ENCODE measurements at places on chromosomes 11 and 22.

DNA sequence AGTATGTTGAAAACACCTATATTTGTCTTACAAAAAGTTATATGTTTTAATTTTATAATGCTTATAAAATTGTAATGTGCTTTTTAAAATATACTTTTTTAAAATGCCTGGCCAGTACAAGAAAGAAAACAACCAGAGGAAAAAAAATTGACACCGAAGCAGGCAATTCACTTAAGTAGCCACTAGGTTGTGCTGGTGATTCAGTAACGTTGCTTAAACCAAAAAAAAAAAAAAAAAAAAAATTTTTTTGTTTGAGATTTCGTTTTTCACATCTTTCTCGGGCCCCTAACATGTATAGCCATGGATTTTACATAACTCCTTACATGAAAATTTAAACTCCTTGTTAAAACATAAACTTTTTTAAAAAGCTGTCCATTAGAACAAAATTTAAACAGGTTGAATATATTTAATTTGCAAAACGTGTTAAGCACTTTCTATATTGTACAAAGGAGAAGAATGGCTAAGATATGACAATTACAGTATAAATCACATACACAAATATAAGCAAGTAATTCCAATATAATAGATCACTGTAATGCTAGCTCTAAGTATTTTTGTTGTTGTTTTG lies 9.2 kb downstream of the OR8B4 start:
- DNase-seq = peak; percentile 50

DNA sequence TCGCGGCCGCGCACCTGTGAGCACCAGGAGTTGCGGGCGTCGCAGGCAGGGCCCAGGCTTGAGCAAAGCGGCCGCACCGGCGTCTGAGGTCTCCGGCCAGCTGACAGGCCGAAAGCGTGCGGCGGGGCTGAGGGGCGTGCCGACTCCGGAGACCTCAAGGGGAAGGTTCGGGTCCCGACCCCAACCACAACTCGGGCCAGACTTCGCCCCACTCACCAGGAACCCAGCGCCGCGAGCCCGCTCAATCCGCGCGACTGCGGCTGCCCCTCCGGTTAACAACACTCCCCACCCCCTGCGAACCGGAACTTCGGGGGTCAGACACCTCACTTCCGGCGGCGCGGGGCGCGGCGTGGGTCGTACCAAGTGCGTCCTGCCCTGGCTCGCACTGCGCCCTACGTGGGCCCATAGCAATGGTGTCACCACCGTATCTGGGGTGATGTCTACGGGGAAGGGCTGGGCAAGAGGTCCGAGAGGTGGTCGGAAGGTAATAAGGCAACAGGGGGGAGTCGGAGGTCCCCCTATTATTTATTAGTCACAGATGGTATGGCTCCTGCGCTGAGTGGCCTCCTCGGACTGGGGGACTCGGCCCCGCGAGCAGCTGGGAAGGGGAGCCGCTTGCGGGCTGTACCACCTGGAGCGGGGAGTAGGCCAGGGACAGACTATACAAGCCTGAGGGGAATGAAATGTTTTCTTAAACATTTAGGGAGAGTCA lies at the start of gene SYVN1:
Gene SYVN1 (minus strand): TSS at position 280 of the 712 bp plus-strand sequence. CDS start 918 bp downstream, outside the sequence.
- DNase-seq = peak; percentile 96

GRCh38 chr22:26168330-26168851 lies 871 bp upstream of the SEZ6L start:
- no peak for DNase-seq

GRCh38 chr11:44229624-44230023 lies 80.3 kb downstream of the ALX4 start:
- DNase-seq = no peak

DNA sequence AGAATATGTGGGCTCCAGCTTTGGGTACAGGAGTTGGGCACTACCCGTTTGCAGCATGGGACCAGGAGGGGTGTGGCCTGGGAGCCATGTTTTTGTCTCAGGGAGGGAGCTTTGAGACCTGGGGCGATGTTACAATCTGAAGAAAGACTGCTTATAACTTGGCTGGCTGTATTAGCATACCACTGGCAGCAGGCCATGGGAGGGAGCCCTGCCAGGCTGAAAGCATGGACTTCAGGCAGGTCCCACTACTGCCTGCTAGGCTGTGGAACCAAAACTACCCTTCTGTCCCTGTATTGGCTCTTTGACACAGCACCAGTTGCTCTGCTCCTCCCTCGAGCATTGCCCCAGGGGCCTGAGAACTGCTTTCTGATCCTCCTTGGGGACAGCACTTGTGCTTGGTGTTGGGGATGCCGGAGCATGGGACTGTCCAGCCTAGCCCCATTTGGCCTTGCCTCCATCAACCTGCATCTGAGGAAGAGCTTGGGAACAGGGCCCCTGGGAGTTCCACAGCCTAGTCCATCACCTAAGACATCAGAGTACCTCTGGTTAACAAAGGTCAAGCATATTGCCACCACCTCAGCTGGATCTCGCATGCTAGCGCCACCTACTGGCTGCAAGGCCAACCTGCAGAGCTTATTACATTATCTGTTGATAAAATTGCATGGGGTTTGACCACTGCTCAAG lies 217.4 kb downstream of the SBF2 start:
- peak; percentile 35 for DNase-seq

GRCh38 chr11:114890038-114890437 lies 211.7 kb downstream of the NXPE2 start:
- DNase-seq = no peak

DNA sequence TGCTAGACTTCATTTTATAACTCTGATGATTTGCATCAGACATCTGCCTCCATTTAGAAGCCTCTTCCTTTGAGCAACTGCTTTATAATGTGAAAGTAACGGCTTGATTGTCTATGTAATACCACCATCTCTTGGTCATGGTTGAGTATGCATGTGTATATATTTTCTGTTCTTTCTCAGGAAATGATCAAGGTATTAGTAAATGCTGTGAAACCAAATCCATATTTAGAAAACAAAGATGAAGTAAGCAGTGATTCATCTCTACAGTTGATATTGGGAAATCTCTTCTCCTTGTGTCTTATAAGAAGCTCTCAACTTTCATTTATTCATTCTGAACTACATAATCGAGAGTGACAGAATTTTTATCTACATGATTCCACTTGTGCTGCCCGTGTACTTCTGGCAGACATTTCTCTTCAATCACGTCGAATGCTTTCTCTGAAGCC lies 104.6 kb upstream of the ANO3 start:
- peak; percentile 72 for DNase-seq

DNA sequence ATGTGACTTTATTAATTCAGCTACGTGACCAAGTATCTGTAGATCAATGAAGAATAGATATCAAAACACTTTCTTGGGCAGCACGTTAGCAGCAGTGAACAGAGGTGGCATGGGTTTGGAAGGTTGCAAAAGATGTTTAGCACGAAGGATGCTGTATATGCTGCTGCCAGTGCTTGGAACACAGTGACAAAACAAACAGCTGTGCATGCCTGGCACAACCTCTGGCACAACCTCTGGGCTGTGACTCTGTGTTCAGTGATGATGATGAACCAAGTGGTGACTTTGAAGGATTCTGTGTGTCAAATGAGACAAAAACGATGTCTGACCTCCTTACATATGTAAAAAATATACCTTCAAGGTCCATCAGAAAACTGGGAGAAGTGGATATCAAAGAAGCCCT lies 104.7 kb downstream of the TBC1D22A start:
- no peak for DNase-seq

Measured in T47D (cell line).